Motor neuron (in vitro differentiated cells): ENCODE measurements at places on chromosomes 11 and 22.
A peak's percentile ranks its signal among the peaks of the same experiment; 100 is the strongest.

DNA sequence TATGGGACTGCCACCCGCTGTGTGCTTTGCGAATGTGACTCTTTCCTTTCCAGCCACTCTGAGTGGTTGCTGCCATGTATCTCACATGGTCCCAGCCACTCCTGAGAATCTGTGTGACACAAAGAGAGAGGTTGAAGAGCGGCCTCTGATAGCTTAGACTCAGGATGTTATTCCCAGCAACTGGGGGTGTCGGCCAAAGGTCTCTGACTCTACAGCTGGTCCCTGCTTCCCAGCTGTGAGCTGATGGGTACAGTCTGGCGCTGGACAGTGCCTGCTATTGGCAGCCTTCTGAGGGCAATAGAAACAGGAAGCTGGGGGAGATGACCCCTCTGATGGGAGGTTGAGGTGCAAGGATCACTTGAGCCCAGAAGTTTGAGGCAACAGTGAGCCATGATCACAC, 105.1 kb downstream of the RRAS2 start:
- no peak for ATAC-seq

DNA sequence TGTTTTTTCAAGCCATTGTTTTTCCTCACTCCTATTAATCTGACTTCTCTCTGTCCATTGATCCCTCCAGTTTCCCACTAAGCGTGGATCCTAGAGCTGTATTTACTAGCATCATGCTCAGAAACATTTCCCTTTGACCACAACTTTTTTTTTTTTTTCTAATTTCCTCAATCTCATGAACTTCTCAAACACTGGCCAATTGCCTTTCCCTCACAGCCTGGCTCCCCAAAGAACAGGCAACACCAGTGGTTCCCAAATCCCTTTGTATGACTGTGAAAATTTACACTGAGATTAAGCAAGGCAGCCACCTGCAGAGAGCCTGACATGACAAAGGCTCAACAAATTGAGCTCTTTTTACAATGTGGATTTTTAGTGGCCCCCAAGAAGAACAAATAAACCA, 1.4 kb upstream of the TPP1 start:
- ATAC-seq, result no peak

- ATAC-seq, result peak; percentile 64
Observed at GRCh38 chr11:128904656-128905344, 13.6 kb downstream of the KCNJ5 start.

DNA sequence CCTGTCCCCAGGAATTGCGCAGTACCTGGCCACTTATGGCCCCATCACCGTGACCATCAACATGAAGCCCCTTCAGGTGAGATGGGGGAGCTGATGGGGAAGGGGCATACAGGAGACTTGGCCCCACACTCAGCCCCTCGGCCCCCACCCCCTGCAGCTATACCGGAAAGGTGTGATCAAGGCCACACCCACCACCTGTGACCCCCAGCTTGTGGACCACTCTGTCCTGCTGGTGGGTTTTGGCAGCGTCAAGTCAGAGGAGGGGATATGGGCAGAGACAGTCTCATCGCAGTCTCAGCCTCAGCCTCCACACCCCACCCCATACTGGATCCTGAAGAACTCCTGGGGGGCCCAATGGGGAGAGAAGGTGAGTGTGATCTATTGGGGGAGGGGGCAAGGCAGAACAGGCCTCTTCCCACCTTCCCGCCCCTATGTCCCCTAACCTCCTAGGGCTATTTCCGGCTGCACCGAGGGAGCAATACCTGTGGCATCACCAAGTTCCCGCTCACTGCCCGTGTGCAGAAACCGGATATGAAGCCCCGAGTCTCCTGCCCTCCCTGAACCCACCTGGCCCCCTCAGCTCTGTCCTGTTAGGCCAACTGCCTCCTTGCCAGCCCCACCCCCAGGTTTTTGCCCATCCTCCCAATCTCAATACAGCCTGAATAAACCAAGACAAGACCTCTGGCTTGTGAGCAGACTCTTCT, 3.6 kb downstream of the CTSW start:
- no peak for ATAC-seq
